ENCODE measurements at places on chromosomes 3 and 15. TPM values are rescaled to one million over a fixed set of nuclear protein-coding genes. Genes with fewer than 3 reads are reported as not detected.
A peak's percentile ranks its signal among the peaks of the same experiment; 100 is the strongest.

DNA sequence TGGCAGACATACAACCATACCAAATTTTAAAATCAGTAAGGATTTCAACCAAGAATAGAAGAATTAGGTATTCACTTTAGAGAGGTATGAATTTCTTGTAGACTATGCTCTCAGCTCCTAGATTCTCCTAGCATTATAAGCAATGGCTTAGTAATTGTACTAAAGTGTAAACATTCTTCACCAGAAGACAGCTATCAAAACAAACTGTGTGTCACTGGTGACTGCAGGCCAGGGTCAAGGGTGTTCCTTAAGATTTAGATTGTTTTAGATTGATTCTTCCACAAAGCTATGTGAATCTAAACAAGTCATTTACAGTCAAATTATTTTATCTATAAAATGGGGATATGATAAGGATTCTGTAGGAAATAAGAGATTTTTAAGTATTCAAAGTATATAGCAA, 23.1 kb upstream of the GP5 start:
- no peak overlapping the region for H3K4me3 ChIP-seq
- DNase-seq, result no peak
- peaks cover 9% of the 10 kb centered on the region for H3K36me3 ChIP-seq
- H3K4me1 ChIP-seq, result no peaks in the 10 kb centered on the region

DNA sequence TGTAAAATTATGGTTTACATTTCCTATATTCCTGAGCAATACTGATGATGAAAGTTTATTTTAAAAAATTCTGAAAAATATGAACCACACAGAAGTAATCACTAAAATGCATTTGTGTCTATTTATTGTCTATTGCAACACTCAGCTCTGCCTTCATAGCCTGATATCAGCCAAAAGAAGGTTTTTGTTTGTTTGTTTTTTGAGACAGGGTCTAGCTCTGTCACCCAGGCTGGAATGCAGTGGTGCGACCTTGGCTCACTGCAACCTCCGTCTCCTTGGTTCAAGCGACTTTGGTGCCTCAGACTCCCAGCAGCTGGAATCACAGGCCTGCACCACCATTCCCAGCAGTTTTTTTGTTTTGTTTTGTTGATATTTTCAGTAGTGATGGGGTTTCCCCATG, 1560.2 kb downstream of the SI start:
- H3K4me1 ChIP-seq, result no peaks in the 10 kb centered on the region
- H3K27me3 ChIP-seq, result no peaks in the 10 kb centered on the region
- H3K36me3 ChIP-seq, result peaks cover 2% of the 10 kb centered on the region
- H3K4me3 ChIP-seq, result no peak overlapping the region
- H3K27ac ChIP-seq, result no peak overlapping the region

- DNase-seq, result peak; percentile 77
- no peak overlapping the region for H3K27ac ChIP-seq
- H3K4me3 ChIP-seq, result no peak overlapping the region
These were observed 37.0 kb downstream of the CDC25A start for GRCh38 chr3:48151058-48151806.

DNA sequence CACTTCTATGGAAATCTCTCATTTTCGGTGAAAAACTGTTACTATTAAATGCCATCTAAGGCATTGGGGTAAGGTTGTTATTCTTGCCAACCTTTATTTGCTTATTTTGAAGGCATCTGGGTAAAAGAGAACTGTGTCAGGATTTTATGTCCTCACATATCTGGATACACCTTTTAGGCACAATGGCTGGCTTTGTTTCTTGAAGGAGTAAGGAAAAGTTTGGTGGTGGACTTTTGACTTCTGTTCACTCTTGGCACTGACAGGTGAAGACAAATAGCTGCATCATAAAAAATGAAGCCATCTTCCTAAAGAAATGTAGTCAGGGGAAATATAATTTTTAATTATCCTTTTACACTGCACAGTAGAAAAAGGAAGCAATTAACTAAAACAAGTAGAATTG, 310.0 kb downstream of the CNTN3 start:
- no peaks in the 10 kb centered on the region for H3K4me1 ChIP-seq
- no peaks in the 10 kb centered on the region for H3K27me3 ChIP-seq
- H3K36me3 ChIP-seq, result no peaks in the 10 kb centered on the region

PRICKLE2 gene
- 0.09 TPM for total RNA-seq

TMEM40 gene
- not detected for total RNA-seq

Data from activated T-cell treated with anti-CD3 and anti-CD28 coated beads, Interleukin-2, amount 50 U/mL, for 72 hours (primary cell).